ENCODE measurements at places on chromosomes 3 and 15. TPM values are rescaled to one million over a fixed set of nuclear protein-coding genes. Genes with fewer than 3 reads are reported as not detected.

TMIE gene
- 0.57 TPM for total RNA-seq

CSTA gene
- not detected for total RNA-seq

TMEM45A gene
- 6.6 TPM for total RNA-seq

COL8A1 gene
- 0.87 TPM for total RNA-seq

DNA sequence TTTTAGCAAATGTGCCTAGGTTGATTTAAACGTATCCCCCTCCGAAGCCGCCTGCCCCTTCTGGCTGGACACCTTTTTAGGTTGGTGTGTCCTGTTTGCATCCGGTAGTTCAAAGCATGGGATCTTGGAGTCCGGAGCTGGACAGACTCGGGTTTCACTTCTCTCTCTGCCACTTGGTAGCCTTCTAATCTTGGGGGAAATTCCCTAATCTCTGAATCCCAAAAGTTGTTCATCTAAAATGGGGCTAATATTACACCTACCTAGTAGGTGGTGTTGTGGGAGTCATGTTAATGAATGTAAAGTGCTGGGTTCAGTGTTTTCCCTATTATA, 760 bp downstream of the FANCI start:
- DNase-seq = no peak

GRCh38 chr3:40208251-40208650, 101.3 kb upstream of the EIF1B start:
- DNase-seq = no peak

Data from WTC11 (cell line).